ENCODE measurements at places on chromosomes 4 and X. TPM values are rescaled to one million over a fixed set of nuclear protein-coding genes. Genes with fewer than 3 reads are reported as not detected.

- no peak overlapping the region for H3K27ac ChIP-seq
- no peaks in the 10 kb centered on the region for H3K36me3 ChIP-seq
- H3K27me3 ChIP-seq = no peaks in the 10 kb centered on the region
- no peaks in the 10 kb centered on the region for H3K4me1 ChIP-seq
- no peak overlapping the region for H3K4me3 ChIP-seq
Measured at GRCh38 chr4:136036744-136037143, 1495.5 kb downstream of the PCDH18 start.

GRCh38 chrX:121854614-121854911, 807.2 kb downstream of the GLUD2 start:
- no peaks in the 10 kb centered on the region for H3K27me3 ChIP-seq
- no peaks in the 10 kb centered on the region for H3K4me1 ChIP-seq
- no peak overlapping the region for H3K27ac ChIP-seq
- no peaks in the 10 kb centered on the region for H3K36me3 ChIP-seq
- DNase-seq = no peak
- no peak overlapping the region for H3K4me3 ChIP-seq

DNA sequence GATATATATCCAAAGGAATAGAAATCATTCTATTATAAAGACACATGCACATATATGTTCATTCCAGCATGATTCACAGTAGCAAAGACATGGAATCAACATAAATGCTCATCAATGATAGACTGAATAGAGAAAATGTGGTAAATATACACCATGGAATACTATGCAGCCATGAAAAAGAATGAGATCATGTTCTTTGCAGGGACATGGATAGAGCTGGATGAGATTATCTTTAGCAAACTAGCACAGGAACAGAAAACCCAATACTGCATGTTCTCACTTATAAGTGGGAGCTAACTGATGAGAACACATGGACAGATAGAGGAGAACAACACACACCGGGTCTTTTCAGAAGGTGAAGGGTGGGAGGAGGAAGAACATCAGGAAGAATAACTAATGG, 1318.6 kb downstream of the PCDH19 start:
- DNase-seq = no peak
- H3K27me3 ChIP-seq = no peaks in the 10 kb centered on the region
- H3K4me1 ChIP-seq = no peaks in the 10 kb centered on the region
- H3K36me3 ChIP-seq = no peaks in the 10 kb centered on the region

GRCh38 chr4:6641164-6641970, 882 bp downstream of the MRFAP1 start:
- H3K4me3 ChIP-seq = peak overlapping the region; percentile 98
- DNase-seq = peak; percentile 45
- no peaks in the 10 kb centered on the region for H3K27me3 ChIP-seq
- H3K4me1 ChIP-seq = peaks cover 16% of the 10 kb centered on the region

GRCh38 chr4:153008578-153009199, 72.6 kb downstream of the FHDC1 start:
- peak overlapping the region; percentile 2 for H3K4me3 ChIP-seq
- DNase-seq = peak; percentile 20
- 0 out of 2 replicates have a peak, but pooled peaks cover 3% of the 10 kb centered on the region for H3K36me3 ChIP-seq
- no peaks in the 10 kb centered on the region for H3K27me3 ChIP-seq
- no peak overlapping the region for H3K27ac ChIP-seq

DNA sequence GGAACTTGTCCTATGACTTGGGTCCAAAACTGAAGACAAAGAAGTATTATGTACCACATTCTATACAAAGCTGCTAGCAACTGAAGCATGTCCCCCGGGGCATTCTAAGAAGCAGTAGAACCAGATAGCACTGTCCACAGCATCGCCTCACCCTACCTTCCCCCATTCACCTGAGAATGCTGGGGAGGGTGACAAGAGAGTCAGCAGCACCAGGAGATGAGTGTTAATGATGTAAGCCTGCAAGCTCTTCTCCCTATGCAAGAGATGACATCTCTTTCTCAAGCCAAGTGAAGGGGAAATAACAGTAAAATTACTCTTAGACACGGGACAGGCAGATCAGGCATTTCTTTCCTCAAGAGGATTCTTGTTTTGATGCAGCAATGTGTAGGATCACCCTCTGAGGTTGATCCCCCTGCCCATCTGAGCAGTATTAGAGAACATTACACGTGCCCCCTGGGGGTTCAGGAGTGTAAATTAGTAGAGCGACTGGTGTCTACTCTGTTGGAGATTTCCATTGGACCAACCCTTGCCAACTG, 13.9 kb upstream of the TLR1 start:
- no peak overlapping the region for H3K27ac ChIP-seq
- no peaks in the 10 kb centered on the region for H3K27me3 ChIP-seq
- DNase-seq = no peak
- H3K4me1 ChIP-seq = no peaks in the 10 kb centered on the region

BBS7 gene
- 15.9 TPM for total RNA-seq
